NCI-H1436 treated with DMSO at 0.1 percent for 48 hours (cell line): ENCODE measurements at places on chromosomes 13 and 19.

DNA sequence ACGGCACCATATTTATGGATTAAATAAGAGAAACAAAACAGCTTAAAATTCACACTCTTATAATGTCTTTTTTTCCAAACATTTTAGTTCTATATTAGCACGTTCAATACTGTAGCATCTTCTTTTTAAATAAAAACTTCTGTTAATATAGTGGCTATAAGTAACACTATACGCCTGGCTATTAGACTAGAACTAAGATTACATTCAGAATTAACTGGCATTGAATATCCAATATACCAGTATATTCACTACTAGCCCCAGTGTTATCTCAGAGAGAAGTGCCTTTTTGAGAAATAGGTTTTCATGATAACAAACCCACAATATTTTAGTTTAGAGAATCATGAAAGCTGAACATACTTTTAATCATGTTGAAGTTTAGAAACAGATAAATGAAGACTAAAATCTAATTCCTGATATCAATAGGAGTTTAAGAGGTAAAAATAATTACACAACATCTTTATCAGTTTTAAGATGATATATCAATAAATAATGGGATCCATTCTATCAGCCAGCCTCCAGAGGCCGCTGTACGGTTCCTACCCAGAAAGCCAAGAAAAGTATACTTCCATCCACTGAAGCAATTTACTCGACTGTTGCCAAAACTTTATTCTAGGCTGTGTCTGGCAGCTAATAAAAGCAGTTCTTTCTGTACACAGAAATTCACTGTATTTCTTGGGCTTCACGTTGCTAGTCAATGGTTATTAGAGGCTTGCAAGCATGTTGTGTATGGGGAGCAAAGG, 1113.4 kb upstream of the MIR17HG start:
- DNase-seq, result no peak

GRCh38 chr13:98847780-98848179, 95.3 kb upstream of the SLC15A1 start:
- DNase-seq, result no peak

DNA sequence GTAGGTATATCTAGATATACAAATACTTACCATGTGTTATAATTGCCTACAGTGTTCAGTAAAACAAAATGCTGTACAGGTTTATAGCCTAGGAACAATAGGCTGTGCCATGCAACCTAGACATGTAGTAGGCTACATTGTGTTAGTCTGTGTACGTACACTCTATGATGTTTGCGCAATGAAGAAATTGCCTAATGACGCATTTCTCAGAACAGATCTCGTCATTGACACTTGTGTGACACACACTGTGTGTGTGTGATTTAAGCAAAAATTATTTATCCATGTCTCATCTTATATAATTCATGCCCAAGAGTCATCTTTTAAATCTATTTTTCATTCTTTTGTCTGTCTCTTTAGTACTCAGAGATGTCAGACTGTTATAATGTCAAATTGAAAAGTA, 1888.8 kb upstream of the PCDH20 start:
- no peak for DNase-seq

GRCh38 chr19:6223461-6224307, 56.1 kb downstream of the MLLT1 start:
- DNase-seq, result no peak

DNA sequence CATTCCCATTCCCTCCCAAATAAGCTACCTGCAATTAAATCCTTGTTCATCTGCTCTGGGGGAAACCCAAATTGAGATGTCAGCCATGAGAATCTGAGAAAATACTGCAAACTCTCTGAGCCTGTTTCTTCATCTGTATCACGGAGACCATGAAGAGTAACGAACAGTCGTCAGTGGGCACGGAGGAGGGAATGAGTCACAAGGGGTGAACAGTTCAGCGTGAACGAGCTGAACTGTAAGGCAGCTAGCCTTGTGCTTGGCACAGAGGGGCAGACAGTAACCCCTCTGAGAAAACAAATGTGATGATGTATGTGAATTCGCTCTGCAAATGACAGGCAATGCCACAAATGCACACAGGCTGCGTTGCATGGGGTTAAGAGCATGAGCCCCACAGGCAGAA, 288.7 kb downstream of the FOXO1 start:
- DNase-seq, result no peak
